HS-5 (cell line): ENCODE measurements at places on chromosomes 2 and 18.

DNA sequence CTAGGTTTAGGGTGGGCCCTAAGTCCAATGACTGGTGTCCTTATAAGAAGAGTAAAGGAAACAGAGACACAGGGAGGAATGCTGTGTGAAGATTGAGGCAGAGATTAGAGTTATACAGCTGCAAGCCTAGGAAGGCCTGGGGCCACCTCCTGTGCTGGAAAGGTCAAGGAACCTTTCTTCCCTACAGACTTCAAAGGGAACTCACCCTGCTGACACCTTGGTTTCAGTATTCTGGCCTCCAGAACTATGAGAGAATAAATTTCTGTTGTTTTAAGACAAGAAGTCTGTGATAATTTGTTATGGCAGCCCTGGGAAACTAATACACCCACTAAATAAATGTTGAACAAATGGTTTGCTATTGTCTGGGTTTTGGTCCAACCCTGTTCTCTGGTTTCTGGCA, 102.3 kb upstream of the NEUROD1 start:
- no peak for DNase-seq

DNA sequence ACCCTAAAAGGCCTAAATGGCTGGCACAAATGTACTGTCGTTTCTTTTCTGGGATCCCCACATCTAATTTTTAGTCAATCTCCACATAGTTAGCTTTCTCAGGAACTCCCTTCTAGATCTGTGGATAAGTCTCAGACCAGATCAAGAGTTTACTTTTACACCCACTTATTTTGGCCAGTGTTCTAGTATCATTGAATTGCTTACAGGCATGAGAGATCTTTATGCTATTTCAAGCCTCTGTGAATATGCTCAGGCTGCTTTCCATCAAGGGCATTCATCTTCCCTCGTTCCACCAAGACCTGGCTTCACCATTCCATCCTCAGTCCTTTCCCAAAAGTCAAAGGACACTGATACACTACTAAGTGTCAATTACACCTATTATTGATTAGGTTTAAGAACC, 27.8 kb upstream of the SCN1A start:
- DNase-seq = no peak

DNA sequence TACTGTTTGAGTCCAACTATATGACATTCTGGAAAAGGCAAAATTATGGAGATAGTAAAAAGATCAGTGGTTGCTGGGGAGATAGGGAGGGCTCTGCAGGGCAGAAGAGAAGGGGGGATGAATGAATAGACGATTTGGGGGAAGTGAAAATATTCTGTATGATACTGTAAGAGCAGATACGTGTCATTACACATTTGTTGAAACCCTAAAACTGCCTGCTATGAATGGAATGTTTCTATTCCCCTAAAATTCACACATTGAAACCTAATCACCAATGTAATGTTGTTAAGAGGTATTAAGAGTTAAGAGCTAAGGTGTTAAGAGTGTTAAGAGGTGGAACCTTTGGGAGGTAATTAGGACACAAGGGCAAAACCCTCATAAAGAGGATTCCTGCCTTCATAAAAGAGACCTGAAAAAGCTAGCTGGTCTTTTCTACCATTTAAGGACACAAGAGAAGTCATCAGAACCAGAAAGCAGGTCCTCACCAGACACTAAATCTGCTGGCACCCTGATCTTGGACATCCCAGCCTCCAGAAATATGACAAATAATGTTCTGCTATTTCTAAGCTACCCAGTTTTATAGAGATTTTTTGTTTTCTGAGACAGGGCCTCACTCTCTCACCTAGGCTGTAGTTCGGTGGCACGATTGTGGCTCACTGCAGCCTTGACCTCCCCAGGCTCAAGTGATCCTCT, 76.2 kb downstream of the ATAD2B start:
- DNase-seq = no peak

DNA sequence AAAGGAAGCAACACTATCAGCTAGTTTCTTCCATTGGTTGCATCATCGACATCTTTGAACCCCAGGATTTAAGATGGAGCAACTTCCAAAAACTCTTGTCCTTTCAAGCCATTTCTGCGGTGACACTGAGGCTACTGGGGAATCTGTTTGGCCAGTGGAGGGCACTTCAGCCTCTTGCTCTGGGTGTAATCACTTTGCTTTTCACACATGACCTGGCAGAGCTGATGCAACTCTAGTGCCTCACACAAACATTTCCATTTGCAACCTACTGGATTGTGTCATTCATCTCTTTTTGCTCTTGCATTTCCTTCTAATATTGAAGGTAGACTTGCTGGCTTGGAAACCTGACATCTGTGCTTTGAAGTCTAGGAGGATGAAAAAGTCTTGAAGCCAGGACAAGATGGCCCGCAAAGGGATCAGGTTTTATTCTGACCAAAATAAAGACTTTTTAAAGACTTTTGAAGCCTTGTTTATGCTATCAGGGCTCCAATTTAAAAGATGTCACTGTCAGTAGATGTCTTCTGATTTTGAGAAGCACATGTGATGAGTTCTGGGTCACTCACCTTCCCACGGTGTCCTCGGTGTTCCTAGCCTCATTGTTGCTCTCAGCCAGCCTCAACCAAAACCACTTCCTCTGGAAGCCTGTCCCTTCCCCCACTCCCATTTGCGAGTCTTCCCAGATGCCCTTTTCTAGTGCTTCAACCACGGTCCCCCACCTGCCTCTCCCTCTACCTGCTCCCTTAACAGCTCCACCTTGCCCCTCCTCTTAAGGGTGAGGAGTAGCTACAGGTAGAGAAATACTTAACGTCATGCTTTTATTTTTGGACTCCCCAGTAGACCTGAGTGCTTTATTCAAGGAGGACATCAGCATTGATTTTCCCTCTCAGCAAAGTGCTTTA, 69.7 kb upstream of the KCNE4 start:
- no peak for DNase-seq

DNA sequence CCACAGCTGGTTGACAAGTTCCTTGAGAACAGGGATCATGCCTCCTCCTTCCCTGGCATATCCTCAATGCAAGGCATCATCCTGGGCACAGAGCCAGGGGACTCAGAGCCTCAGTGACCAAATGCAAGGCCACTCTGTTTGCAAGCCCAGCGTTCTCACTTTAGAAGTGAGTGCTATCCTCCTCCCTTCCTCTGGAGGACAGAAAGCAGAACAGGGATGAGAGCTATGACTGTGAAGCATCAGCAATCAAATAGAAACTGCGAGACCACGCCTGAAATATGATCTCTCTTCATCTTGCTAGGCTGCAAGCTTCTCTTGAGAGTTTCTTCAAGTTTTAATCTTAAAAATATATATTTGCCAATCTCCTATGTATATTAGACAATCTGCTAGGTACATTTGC, 119.8 kb downstream of the LRATD1 start:
- no peak for DNase-seq

DNA sequence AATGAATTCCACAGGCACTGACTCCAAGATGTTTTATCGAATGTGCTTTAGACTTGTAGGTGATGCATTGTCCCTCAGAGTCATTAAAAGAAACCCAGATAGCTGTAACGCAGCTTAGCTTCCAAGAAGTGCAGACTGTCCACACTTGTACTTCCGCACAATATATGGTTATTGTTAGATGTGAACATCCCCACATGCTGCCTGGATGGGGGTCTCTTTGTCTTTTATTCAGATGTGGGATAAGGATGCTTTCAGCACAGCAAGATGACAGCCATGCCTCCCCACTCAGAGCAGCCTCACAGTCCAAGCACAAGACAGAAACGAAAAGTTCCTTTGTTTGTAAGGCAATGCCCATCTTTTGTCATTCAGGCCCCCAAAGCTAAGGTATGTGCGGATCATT, 416.6 kb downstream of the HRH4 start:
- DNase-seq = no peak
